Mesenteric fat pad (tissue), 1 donor: ENCODE measurements at places on chromosomes 1 and 21.

DNA sequence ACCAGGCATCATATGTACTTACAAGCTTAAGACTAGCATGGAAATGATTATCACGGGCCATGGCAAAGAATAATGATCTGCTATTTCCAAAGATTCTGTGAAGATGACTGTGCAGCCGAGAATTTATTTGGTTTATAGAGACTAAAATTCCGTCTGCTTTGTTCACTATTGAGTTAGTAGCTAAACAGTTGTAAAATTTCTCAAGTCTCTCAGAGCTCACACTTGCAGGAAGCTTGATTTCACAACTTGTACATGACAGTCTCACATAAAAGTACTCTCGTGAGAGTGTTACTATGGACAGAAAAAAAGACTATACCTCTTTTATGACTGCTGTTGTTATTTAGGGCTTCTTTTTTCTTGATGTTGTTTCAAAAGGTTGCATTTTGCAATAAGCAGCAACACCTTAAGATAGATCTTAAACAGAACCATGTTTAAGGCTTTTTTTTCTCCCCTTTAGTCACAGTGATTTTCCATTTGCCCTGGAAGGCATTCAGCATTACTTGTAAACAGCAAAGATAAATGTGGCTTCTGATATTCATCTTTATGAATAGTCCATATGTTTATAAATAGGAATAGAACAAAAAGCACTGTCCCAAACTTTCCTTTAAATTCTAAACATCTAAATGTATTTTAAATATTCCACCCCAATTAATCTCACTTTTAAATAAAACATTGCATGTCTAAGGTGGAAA, 24.8 kb downstream of the ST6GALNAC5 start:
- no peak for DNase-seq

DNA sequence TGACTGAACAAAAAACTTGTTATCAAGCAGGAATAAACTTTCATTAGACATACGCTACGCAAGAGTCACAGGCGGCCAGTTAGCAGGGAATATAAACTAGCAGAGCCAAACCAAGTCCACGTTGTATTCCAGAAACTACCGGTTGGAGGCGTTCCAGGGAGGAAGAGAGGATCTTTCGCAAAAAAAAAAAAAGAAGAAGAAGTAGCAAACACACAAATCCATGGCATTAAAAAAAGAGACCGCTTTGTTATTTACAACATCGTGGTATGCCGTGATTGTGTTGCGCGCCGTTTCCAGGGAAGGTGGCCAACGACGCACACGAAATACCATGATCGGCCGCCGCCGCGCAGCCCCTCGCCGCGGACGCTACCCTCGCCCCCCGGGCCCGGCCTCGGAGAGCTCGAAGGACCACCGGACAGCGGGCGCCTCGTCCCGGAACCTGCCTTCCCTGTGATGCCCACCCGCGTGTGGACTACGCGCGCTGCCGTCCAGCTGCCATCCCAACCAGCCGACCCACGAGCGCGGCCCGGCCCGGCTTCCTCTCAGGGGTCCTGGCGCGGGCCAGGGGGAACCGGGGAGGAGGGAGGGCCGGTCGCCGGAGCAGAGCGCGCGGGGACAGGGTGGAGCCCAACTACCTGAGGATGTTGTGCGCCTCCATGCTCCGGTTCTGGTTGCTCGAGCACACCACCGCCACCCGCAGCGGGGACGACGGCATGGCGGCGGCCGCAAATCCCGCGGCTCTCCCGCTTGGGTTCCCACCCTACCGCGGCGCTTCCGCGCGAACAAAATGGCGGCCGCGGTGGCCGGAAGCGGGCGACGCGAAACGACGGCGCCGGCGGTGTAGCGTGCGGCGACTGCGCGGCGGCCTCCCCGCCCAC, 581 bp downstream of the SSU72 start:
- no peak for DNase-seq

DNA sequence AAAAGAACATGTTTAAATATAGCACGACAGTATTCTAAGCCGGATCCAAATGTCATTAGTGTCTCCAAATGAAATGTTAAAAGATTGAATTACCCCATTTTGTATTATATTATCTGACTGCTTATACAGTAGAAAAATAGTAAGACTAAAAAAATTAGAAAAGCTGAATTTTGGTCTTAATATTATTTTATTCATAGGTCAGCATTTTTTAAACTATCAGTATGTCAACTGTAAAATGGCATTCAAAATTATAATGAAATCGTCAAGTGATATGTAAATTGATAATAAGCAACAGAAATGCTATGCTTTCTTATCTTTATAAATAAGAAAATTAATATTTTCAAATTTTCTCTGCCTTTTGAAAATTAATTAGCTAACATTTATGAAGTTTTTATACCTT, 16.6 kb downstream of the SLC44A5 start:
- DNase-seq, result no peak

DNA sequence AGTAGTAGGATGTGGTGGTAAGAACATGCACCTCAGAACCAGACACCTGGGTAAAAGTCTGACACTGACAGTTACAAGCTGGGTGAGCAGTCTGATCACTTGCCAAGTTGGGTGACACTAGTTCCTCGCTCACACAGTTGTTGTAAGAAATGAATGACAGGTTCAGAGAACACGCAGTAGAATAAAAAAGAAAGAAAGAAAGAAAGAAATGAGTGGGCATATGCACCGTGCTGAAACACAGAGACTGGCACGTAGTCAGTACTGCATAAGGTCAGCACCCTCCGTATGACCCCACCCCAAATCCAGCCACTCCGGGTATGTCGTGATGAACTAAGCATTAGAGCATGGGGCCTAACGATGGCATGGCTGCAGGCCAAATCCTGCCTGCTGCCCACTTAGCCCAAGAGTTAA, 90.6 kb downstream of the GLUL start:
- DNase-seq, result no peak

DNA sequence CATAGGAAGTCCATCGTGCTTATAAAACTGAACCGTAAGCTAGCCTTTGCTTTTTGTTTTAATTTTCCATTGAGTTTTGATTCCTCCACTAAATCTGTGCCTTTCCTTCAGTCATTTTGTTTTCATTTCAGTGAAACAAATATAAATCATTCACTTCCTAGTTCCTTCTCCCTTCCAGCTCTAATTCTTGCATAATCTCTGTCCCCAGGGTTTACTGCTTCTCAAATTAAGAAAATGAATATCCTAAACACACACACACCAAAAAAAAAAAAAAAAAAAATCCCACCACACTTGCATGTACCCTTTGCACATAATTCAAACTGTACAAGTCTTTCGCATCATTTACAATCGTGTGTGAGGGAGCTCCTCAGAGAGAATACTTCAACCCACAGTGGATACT, 6.8 kb downstream of the KCNH1 start:
- DNase-seq, result no peak

GRCh38 chr1:223444411-223444810, 51.2 kb downstream of the CCDC185 start:
- DNase-seq, result no peak

DNA sequence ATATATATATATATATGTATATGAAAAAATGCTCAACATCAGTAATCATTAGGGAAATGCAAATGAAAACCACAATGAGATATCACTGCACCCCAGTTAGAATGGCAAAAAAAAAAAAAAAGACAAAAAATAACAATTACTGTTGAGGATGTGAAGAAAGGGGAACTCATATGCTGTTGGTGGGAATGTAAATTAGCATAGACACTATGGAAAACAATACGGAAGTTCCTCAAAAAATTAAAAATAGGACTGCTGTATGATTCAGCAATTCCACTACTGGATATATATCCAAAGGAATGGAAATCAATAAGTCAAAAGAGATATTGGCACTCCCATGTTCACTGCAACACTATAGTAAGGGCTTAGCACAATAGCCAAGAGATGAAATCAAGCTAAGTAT, 41.5 kb upstream of the CTBS start:
- no peak for DNase-seq

DNA sequence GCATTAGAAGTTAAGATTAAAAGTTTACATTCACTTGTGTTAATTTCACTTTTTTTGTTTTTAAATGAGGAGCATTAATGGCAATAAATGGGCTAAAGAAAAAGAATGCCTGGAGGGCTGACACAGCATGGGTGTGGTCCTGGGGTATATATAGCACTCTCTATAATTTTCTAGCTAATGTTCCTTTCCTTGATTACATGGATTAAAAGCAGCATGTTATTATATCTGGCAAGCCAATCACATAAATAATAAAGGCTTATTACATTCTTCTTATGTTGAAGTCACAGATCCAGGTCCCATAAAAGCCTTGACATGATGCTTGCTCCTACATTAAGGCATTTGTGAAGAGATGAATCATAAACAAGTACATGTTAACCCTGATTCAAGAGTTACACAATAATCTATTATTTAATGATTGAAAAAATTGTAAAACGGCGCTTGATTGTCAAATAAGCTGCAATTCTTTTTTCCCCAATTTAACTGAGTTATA, 91.4 kb downstream of the LYPLAL1 start:
- no peak for DNase-seq

DNA sequence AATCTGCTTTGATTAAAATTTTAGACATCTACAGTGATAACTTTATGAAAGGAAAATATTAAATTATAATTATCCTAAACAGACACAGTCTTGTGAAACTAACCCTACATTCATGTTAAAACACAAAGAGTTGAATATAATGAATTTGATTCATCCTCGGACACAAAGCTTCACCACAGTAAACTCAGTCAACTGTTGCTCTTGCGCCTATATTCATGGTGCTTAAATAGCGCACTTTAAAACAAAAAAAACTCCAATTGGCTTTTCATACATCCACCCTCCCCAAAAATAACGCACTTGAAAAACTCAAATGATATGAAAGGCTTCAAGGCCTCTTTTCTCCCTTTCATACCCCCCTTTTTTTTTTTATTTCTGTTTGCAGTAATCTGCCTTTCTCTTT, 260.3 kb downstream of the FAF1 start:
- DNase-seq, result no peak

DNA sequence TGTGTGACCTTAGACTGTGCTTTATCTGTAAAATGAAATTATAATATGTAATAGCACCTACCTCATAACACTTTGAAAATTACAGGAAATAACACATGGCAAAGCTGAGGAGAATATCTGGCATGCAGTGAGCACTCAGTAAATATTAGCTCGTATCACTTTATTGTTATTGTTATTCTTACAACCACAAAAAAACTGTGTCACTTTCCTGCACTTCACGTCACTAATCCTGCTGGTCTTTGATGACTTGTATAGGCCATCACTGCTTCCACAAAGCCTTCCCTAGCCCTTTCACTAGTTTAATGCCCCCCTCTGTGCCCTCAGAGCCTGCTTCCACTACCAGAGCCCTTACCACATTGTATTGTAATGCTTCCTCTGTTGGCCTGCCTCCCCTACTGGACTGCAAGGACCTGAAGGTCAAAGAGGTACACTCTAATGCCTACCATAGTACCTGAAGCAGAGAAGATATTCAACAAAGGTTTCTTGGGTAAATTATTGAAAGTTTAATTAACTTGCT, 231.6 kb downstream of the NFIA start:
- DNase-seq, result no peak

DNA sequence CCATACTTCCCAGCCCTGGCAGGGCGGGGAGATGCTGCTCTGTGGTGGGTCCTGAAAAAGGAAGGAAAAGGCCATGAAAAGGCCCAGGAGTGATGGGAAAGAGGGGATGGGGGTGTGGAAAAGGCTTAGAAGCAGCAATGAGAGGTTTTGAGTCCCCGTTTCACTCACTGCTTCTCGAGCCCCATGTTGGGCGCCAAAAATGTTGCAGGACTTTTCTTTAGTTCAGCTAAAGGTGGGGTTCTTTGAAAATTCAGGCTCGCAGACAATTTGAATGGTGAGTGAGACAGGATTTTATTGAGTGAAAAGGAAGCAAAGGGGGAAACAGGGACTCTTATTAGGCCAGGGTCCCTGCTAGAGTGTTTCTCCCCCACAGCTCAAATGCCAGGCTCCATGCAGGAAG, 93.1 kb downstream of the MRPS6 start:
- no peak for DNase-seq

DNA sequence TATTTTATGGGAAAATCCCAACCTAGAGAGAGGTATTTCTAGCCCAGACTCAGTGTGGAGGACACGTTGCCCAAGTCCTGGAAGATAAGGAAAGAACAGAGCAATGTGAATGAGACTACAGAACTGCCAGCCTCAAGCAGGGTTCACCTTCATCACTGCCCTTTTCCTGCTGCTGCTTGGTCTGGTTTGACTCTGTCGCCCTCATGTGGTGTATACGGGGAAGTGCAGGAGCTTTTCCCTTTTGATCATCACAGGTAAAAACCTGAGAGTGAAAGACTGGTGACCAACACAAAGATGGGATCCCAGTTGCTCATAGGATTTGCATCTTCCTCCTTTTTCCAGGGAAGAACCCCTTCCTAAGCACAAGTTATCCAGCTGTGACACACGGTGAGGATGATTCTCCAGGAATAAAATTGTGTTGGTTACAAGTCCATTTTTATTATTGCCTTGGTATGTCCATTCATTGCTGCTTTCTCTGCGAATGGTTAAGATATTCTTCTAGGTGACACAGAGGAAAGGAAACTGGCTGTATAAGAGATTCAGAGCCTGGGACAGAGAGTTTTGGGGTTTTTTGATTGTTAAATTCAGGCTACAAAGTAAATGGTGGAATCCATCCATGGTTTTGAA, 89.5 kb upstream of the CD53 start:
- no peak for DNase-seq

DNA sequence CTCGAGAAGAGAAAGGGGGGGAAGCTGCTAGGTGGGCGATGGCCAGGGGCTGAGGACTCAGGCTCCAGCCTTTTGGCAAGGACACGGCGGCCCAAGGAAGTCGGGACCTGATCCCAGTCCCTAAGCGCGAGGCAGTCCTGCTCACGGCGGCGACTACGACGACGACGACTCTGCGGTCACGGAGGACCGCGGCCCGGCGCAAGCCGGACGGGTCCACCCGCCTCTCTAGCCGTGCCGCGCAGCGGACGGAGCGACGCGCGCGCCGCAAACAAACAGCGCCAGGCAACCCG, 401 bp downstream of the WNT9A start:
- no peak for DNase-seq

DNA sequence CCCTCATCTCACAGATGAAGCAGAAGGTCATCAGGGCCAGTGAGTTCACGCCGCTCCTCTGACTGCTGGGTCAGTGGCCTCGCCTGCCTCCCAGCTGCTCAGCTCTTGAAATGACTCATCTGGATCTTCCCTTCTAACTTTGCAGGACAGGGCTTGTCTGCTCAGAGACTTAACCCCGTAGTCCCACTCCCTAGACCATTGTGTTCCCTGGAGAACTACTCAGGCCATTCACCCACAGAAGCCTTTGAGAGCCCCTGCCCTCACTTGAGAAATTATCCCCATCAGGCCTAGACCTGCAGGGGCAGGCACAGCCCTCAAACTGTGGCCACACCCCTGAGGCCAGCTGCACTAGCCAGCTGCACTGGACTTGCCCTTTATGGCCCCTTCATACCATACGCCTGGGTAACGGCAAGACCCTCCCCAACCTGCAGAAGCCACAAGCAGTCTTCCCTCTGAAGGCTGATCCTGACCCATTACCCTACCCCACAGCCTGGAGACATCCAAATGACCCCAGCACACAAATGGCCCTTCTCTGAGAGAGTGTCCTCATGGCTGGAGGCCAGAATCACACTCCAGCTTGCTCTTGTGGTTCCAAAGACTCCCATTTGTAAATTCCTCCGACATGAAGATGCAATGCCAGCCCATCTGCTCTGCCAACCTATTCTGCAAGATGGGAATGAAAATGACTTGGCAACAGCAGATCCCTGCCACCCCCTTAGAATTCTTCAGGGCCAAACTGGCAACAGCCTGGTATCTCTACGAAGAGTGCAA, 33.2 kb downstream of the RCSD1 start:
- DNase-seq, result no peak
